Activated CD4-positive, alpha-beta T cell treated with anti-CD3 and anti-CD28 coated beads, Interleukin-2, amount 10 ng/mL, durations not matched to agents 7 days and 5 days (primary cell): ENCODE measurements at places on chromosomes 1 and 21. TPM values are rescaled to one million over a fixed set of nuclear protein-coding genes. Genes with fewer than 3 reads are reported as not detected.
A peak's percentile ranks its signal among the peaks of the same experiment; 100 is the strongest.

DNA sequence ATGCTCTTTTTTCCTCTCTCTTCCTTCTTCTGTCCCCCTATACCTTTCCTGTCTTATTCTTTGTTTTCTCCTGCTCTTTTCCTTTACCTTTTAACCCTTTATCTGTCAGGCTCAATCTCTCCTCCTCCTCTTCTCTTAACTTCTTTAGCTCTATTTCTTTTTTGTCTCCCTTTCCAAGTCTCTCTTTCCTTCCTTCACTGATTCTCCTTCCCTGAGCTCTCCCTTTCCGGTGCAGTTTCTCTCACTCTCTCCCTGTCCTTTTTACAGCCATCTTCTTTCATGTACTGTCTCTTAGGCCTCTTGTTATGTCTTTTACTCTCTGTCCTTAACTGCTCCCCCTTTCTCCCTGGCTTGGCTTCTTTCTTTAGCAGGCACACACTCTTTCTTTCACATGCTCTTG is 12.0 kb downstream of the SLC30A7 start:
- peaks cover 61% of the 10 kb centered on the region for H3K36me3 ChIP-seq
- no peak for DNase-seq
- H3K27ac ChIP-seq, result peak overlapping the region; percentile 22
- no peak overlapping the region for H3K4me3 ChIP-seq
- H3K27me3 ChIP-seq, result no peaks in the 10 kb centered on the region

GRCh38 chr1:7117399-7118281 is 332.4 kb downstream of the CAMTA1 start:
- H3K36me3 ChIP-seq, result no peaks in the 10 kb centered on the region
- no peak for DNase-seq
- H3K27me3 ChIP-seq, result no peaks in the 10 kb centered on the region
- no peak overlapping the region for H3K4me3 ChIP-seq

- no peak overlapping the region for H3K4me3 ChIP-seq
- no peaks in the 10 kb centered on the region for H3K27me3 ChIP-seq
- H3K4me1 ChIP-seq, result no peaks in the 10 kb centered on the region
- H3K36me3 ChIP-seq, result peaks cover 29% of the 10 kb centered on the region
- DNase-seq, result no peak
- no peak overlapping the region for H3K27ac ChIP-seq
Observed at GRCh38 chr1:165747632-165748447, 20.8 kb downstream of the TMCO1 start.

DNA sequence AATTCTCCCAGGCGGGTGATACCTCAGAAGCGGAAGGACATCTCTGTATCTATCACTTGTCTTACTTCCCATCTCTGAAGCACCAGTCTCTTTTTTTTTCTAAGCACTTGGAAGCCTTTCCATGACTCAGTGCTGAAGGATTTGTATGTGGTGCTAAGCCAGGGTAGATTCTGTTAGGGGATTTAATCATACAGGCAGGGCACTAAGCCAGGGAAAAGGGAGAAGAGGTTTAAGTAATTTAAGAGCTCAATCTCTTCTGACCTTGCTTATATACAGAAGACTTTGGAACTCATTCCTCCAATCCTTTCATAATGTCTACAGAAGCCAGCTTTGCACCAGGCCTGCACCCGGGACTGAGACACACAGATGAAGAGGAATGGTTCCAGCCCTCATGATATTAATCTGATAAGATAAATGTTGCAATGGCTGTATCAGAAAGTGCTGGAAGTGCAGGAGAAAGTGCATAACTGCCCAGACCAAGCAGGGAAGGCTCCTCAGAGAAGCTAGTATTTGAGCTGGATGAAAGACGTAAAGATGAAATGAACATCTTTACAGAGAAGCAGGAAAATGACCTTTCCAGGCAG is 11.0 kb downstream of the FAM163A start:
- H3K27ac ChIP-seq, result no peak overlapping the region
- DNase-seq, result no peak
- no peaks in the 10 kb centered on the region for H3K36me3 ChIP-seq
- H3K4me3 ChIP-seq, result no peak overlapping the region

DNA sequence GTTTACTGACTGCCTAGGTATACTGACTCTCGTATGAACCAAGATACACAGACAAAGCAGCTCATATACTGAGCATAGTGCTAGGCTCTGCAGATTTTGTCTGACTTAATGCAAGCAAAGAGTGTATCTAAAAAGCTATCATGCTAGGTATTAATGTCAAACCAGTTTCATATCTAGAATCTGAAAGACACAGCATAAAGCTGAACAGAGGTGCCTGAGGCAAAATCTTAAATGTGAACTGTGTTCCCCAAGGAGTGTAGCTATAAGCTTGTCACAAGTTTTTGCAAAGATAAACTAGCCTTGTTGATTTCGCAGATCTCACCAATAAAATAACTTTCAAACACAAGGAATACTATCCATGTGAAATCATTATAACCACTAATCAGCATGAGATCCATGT is 18.1 kb downstream of the JAK1 start:
- no peak overlapping the region for H3K4me3 ChIP-seq
- no peak overlapping the region for H3K27ac ChIP-seq
- H3K36me3 ChIP-seq, result peaks cover 9% of the 10 kb centered on the region
- H3K27me3 ChIP-seq, result no peaks in the 10 kb centered on the region
- DNase-seq, result no peak
- H3K4me1 ChIP-seq, result peaks cover 60% of the 10 kb centered on the region

- DNase-seq, result no peak
- no peaks in the 10 kb centered on the region for H3K36me3 ChIP-seq
- no peak overlapping the region for H3K27ac ChIP-seq
- H3K27me3 ChIP-seq, result peaks cover 25% of the 10 kb centered on the region
- H3K4me1 ChIP-seq, result no peaks in the 10 kb centered on the region
- H3K4me3 ChIP-seq, result no peak overlapping the region
Observed at GRCh38 chr1:205466595-205467220, 10.9 kb upstream of the BLACAT1 start.

DNA sequence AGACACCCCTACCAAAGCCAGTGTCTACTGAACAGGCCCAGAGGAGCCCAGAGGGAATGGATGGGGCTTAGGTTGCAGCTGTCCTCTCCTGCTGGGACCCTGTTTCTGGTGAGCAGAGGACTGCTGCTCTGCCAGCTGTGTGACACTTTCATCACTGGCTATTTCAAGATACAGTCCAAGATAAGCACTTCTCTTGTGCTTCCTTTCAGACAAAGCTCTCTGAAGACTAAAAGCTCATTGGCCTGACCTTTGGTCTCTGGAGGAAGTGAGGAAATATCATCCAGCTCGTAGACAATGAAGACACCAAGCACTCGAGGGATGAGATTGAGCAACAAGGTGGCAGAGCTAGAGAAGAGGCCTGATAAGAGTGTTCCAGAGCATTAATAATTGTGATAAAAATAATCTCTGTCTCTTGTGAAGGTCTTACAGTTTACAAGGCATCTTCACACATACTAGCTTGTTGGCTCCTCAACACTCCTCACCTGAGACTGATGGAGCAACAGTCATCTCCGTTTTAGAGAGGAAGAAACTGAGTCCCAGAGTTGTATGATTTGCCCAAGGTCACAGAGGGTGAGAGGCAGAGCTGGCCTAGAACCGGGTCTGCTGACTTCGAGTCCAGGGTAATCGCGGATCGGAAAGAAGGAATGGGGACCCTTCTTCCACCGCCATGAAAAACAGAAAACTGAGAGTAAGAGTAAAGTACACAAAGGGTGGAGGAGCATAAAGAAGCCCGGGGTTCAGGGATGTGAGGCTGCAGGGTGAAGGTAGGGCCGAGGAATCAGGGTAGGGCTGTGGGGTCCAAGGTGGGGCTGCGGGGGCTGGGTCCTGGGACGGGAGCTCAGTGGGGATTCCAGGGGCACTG is 666 bp downstream of the PAFAH2 start:
- peak; percentile 12 for DNase-seq
- peaks cover 35% of the 10 kb centered on the region for H3K4me1 ChIP-seq
- H3K27ac ChIP-seq, result peak overlapping the region; percentile 96
- peak overlapping the region; percentile 94 for H3K4me3 ChIP-seq
- no peaks in the 10 kb centered on the region for H3K27me3 ChIP-seq

GRCh38 chr1:81010126-81010525 is 790.6 kb upstream of the ADGRL2 start:
- no peak overlapping the region for H3K4me3 ChIP-seq
- H3K4me1 ChIP-seq, result no peaks in the 10 kb centered on the region
- DNase-seq, result no peak

- H3K4me3 ChIP-seq, result no peak overlapping the region
- peaks cover 25% of the 10 kb centered on the region for H3K4me1 ChIP-seq
- peaks cover 19% of the 10 kb centered on the region for H3K36me3 ChIP-seq
- no peaks in the 10 kb centered on the region for H3K27me3 ChIP-seq
Observed at GRCh38 chr1:52693843-52694242, 4.3 kb downstream of the COA7 start.

GRCh38 chr1:53754484-53755312 is 15.7 kb upstream of the GLIS1 start:
- H3K36me3 ChIP-seq, result no peaks in the 10 kb centered on the region
- no peak overlapping the region for H3K27ac ChIP-seq
- peak; percentile 49 for DNase-seq

- no peak overlapping the region for H3K27ac ChIP-seq
- peaks cover 2% of the 10 kb centered on the region for H3K27me3 ChIP-seq
- H3K4me1 ChIP-seq, result no peaks in the 10 kb centered on the region
- no peak overlapping the region for H3K4me3 ChIP-seq
Observed at GRCh38 chr21:32908534-32908933, 117.2 kb upstream of the OLIG2 start.

GRCh38 chr1:205122489-205122882 is 708 bp upstream of the RBBP5 start:
- peak overlapping the region; percentile 98 for H3K27ac ChIP-seq
- peak overlapping the region; percentile 96 for H3K4me3 ChIP-seq
- no peaks in the 10 kb centered on the region for H3K27me3 ChIP-seq
- no peak for DNase-seq
- peaks cover 39% of the 10 kb centered on the region for H3K4me1 ChIP-seq

DNA sequence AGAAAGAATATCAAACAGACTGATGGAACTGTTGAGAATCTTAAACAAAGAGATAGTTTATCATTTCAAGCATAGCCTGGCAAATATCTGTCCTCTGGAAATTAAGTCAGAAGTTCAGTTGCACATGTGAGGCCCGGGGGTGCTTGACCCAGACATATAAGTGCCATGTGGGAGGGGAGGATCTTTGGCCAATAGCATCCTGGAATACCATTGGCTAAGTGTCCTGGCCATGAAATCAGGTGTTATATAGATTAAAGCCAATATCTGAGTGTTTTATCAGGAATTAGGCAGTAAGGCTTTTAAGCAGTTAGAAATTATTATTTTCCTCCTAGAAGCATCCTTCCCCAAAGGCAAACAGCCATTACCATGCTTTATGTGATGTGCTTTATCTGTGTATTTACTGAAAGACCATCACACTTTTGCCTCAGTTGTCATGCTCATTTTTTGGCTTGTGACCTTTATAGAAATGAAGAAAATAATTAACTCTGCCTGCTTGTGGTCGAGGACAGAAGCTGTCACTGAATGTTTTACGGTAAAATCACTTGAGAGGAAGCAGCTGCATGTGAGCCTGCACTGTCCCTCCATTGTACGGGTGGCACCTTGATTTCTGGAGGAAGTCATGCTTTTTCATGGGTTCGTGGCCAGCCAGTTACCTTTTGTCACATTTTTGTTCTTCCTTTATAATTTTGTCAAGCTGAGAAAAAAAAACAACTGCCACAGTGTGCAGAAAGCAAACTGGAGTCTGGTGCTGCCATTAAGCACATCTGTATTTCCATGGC is 259.9 kb upstream of the FMN2 start:
- DNase-seq, result no peak
- H3K27me3 ChIP-seq, result no peaks in the 10 kb centered on the region
- no peaks in the 10 kb centered on the region for H3K4me1 ChIP-seq
- H3K27ac ChIP-seq, result no peak overlapping the region

- H3K4me3 ChIP-seq, result no peak within 1 kb of the TSS
- H3K36me3 ChIP-seq, result no peaks in the 10 kb centered on the region
- no peak for DNase-seq
- H3K4me1 ChIP-seq, result peaks cover 17% of the 10 kb centered on the region
- no peak within 1 kb of the TSS for H3K27ac ChIP-seq
Observed at GRCh38 chr1:43933386-43934100, at the start of gene ARTN. ARTN (plus strand) TSS chr1:43933801; CDS start chr1:43935657, 1,856 bp downstream.

DNA sequence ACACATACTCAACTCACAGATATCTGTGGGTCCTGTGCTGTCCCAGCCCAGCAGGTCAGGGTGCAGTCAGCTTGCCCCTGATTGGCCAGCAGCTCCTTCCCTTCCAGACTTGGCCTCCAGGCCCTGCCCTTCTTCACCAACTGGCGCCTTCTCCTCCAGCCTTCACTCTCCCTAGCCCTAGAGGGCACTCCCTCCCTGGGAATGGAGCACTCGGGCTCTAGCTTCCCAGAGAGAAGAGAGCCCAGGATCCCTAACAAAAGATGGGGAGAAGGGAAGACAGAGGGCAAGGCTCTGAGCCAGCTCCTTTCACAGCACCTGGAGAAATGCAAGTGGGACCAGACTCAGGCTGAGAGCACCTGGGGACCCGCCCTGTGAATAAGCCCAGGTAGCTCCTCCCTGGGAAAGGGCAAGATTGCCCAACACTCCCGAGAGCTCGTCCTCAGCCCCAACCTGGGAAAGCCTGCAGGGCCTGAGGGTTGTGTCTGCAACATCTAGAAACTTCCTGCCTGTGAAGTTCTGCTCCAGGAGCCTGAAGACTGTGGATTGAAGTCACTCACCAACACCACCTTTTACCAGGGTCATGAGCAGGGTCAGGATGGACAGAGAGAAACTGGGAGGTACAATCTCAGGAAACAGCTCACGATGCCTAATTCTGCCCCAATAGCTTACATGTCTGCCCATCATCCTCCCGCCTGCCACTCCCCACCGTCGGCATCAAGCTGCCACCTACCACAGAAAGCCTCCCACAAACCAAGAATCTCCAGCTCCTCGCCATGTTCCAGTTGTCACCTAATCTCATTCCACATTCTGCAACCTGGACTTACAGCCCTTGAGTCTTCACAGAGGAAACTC is at the start of gene PGLYRP4:
Gene PGLYRP4 (minus strand): TSS at position 331 of the 852 bp plus-strand sequence. CDS start 909 bp downstream, outside the sequence.
- DNase-seq, result peak; percentile 1
- no peak within 1 kb of the TSS for H3K4me3 ChIP-seq
- H3K27me3 ChIP-seq, result peaks cover 26% of the 10 kb centered on the region
- H3K27ac ChIP-seq, result no peak within 1 kb of the TSS
- peaks cover 29% of the 10 kb centered on the region for H3K4me1 ChIP-seq
- H3K36me3 ChIP-seq, result no peaks in the 10 kb centered on the region

- no peak for DNase-seq
- H3K4me3 ChIP-seq, result no peak overlapping the region
- no peaks in the 10 kb centered on the region for H3K4me1 ChIP-seq
- no peaks in the 10 kb centered on the region for H3K36me3 ChIP-seq
Observed at GRCh38 chr1:178284058-178284457, 190.2 kb downstream of the RASAL2 start.

- no peak for DNase-seq
- no peaks in the 10 kb centered on the region for H3K36me3 ChIP-seq
- no peak overlapping the region for H3K27ac ChIP-seq
- H3K4me3 ChIP-seq, result no peak overlapping the region
- peaks cover 10% of the 10 kb centered on the region for H3K27me3 ChIP-seq
Observed at GRCh38 chr1:109770331-109771095, 6.8 kb upstream of the EPS8L3 start.

Gene RAP1GAP
- total RNA-seq, result 0.17 TPM

Gene ZNF678
- 4.5 TPM for total RNA-seq

Gene TDRD10
- not detected for total RNA-seq

Gene F5
- total RNA-seq, result 12.2 TPM

Gene MEX3A
- 0.02 TPM for total RNA-seq

Gene KIRREL1
- total RNA-seq, result not detected

Gene KPRP
- total RNA-seq, result not detected

Gene PEAR1
- total RNA-seq, result 0.07 TPM

Gene CD244
- total RNA-seq, result 1.8 TPM

Gene PLA2G2A
- total RNA-seq, result not detected

Gene CD53
- 557 TPM for total RNA-seq

Gene MPZ
- total RNA-seq, result 4.5 TPM

Gene RAB25
- total RNA-seq, result not detected

Gene SPRTN
- 19.0 TPM for total RNA-seq

Gene DMRTA2
- not detected for total RNA-seq
